IPS DF 19.7 (cell line): ENCODE measurements at places on chromosomes 4 and X.
A peak's percentile ranks its signal among the peaks of the same experiment; 100 is the strongest.

DNA sequence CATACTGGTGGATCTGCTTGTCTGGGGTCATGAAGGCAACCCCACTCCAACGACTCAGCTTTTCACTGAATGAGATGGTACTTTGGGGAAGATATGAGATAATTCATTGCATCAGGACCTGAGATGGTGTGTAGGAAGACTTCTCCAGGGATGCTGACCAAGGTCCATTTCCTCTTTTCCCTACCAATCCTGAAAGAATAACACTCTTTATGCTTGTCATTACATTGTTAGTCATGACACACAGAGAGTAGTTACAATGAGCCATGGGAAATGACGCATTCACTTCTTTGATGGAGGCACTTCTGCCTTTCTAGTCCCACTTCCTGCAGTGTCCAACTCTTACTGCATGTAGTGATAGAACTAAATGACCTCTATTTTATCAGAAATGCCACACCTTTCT lies 58.6 kb downstream of the AREG start:
- DNase-seq: no peak

DNA sequence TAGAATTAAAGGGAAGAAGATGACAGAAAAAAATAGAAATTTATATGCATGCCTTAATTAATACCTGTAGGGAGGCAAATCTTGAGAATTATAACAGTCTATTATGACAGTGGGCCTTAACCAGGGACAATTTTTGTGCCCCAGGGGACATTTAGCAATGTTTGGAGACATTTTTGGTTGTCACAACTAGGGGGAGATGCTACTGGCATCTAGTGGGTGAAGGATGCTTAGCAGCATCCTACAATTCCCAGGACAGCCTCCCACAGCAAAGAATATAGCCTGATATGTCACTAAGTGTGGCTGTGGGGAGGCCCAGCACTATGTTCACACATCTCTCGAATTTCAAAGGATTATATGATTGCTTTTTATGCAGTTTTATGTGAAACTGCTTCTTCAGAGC lies 10.5 kb downstream of the GPR82 start:
- no peak for DNase-seq

DNA sequence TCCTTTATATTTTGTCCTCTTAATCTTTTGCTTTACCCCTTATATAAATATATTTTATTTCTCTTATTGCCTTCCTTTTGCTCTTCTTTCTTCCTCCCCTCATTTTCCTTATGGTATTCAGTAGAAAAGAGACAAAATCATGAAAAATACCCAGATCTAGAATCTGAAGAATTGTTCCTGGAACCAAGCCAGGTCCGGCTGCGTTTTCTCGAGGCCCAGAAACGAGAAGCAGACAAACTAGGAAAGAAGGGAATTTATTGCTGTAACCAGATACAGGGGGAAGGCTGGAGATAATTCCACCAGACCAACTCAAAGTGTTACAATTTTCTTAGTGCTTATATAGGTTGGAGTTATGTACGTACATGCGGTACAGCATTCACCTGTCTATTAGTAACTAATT lies 328.7 kb downstream of the GABRG1 start:
- no peak for DNase-seq

- no peak for DNase-seq
Observed at GRCh38 chrX:47458528-47458927, 24.5 kb downstream of the ZNF41 start.

- no peak for DNase-seq
Observed at GRCh38 chr4:1600811-1601532, 83.1 kb downstream of the FAM53A start.

- no peak for DNase-seq
Observed at GRCh38 chrX:21698272-21698671, 40.1 kb upstream of the KLHL34 start.

- DNase-seq: peak; percentile 83
Observed at GRCh38 chr4:52657618-52658501, 1.2 kb downstream of the USP46 start.

DNA sequence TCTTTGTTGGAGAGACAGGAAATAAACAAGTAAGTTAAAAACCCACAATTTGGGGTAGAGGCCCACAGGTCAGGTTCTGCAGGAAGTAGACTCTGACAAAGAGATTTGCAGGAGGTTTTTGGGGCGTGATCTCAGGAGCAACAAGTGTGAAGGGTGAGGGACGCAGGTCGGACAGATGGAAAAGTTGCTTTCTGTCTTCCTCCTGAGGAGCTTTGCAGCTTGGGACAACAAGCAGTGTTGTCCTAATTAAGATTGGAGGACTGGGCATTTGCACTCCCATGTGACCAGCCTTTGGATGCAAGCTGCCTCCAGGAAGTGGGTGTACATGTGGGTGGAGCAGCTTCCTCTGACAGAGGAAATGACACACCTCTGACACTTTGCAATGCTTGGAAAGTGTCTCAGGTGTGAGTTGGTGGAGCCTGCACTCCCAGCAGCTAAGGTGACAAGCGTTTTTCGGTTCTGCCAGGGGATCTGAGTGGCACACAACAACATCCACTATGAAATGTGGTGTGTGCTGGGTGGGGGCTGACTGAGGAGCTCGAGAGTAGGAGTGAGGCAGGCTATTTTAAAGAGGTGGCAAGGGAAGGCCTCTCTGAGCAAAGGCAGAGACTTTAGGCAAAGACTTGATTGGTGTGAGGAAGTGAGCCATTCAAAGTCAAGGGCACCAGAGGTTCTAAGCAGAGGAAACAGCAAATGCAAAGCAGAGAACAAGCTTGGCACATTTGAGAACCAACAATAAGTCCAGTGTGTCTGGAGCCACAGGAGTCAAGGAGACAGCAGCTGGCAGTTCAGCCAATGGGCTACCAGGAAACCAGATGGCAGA lies 339.8 kb upstream of the GATB start:
- DNase-seq: no peak

- no peak for DNase-seq
Observed at GRCh38 chr4:105350859-105351490, 122.9 kb downstream of the PPA2 start.

DNA sequence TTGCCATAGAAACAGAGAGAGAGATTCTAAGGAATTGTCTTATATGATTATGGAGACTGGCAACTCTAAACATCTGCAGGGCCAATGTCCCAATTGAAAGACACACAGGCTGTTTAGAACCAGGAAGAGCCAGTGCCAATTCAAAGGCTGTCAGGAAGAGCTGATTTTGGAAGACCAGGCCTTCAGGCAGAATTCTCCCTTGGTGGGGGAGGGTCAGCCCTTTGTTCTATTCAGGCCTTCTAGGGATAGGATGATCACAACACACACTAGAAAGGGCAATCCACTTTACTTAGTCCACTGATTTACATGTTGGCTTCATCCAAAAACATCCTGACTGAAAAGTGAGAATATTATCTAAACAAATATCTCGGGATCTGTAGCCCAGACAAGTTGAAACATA lies 15.2 kb downstream of the C4orf46 start:
- no peak for DNase-seq

DNA sequence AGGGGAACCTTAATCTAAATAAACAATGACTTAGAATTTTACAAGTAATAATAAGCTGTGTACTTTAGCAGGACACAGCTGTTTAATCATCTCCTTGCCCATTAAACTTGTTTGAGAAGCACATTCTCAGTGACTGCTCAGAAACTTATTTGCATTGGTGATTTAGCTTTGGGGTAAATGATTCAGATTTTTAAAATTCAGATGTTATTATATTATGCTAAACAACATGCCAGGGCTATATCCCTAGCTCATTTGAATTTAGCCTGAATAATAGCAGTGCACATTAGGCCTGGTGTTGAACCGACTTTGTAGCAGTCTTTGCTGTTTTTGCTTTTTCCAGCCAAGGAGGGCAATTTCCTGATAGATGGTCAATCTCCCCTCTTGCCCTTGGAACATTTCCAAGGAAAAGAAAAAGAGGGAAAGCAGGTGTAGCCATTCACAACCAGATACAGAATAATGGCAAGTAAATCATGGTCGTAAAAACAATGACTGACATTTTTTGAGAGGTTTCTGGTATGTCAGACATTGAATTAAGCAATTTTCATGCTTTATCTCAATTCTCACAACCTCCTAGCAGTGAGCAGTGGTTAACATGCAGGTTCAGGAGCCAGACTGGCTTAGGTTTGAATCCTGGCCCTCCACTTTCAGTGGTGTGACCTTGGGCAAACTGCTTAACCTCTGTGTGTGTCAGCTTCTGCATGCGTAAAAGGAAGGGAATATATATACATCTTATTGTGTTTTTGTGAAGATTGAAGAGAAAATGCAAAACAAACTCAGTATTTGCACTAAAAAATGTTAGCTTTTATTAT lies 16.8 kb downstream of the ARHGEF38 start:
- no peak for DNase-seq
